Effector memory CD8-positive, alpha-beta T cell (primary cell): ENCODE measurements at places on chromosomes 2 and 18.

- no peak for DNase-seq
Observed at GRCh38 chr2:168457190-168457895, 1.3 kb downstream of the CERS6 start.

- no peak for DNase-seq
Observed at GRCh38 chr2:8437949-8438400, 243.9 kb upstream of the ID2 start.

- no peak for DNase-seq
Observed at GRCh38 chr2:195252018-195252417, 405.0 kb upstream of the SLC39A10 start.

- no peak for DNase-seq
Observed at GRCh38 chr2:174957050-174957449, 48.1 kb downstream of the CHN1 start.

GRCh38 chr2:191656792-191657191 lies 21.1 kb upstream of the NABP1 start:
- no peak for DNase-seq

- DNase-seq = no peak
Observed at GRCh38 chr2:42722320-42723190, 41.4 kb downstream of the OXER1 start.

DNA sequence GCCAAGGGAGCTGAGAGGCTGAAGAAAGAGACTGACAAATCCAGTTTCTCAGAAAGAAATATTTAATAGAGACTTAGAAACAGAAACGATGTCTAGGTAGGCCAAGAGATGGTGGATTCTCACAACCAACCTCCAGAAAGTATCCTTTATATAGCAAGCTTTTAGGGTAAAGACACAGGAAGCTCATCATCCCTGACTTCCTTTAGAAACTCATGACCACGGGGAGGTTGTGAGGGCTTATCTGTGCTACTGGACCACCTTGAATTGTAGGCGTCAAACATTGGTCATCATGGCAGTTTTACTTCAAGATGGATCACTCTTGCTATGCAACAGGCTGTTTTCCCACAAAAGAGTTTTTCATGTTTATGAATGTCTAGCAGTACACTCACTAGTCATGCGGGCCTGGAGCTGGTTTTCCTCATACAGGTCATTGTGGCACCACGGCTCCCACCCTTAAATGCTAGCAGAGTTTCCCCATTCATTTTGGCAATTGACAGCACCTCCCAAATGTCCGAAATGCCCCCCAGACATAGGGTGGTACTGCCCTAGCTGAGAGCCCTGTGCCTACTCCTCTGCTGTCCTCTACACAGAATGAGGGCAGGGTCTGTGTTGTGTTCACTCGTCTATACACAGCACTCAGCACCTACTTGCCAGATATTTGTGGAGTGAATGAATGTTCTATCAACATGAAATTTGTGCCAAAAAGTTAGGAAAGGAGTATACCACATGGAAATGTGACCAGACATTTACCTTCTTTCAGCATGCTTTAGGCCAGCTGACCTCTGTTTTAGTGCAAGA lies 89.0 kb downstream of the TMEM247 start:
- no peak for DNase-seq

GRCh38 chr18:11147962-11148679 lies 1.2 kb downstream of the PIEZO2 start:
- DNase-seq = no peak

- no peak for DNase-seq
Observed at GRCh38 chr2:43220760-43221123, 5.7 kb downstream of the ZFP36L2 start.

GRCh38 chr2:237883951-237884446 lies 24.6 kb downstream of the RAMP1 start:
- DNase-seq = no peak

GRCh38 chr2:86003104-86003503 lies 102.6 kb downstream of the POLR1A start:
- DNase-seq = no peak
